ENCODE measurements at places on chromosomes 16 and 17.

GRCh38 chr17:66748578-66748977, 86.3 kb upstream of the CACNG5 start:
- no peak for DNase-seq

DNA sequence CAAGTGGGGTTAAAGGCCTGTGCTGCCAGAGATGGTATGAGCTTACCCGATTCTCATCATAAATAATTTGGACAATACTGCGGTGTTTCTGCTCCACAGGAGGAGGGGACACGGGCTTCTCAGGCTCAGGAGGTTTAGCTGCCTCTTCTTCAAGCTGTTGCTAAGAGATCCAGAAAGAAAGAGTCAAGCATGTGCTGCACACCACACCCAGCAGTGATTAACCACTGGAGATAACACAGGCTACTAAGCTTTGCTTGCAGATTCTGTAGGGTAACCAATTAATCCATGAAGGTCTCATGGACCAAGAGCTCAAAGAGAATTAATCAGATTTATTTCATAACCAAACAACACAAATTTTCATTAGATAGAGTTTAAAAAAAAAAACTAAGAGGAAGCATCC, 56.6 kb downstream of the NCOR1 start:
- DNase-seq: no peak

DNA sequence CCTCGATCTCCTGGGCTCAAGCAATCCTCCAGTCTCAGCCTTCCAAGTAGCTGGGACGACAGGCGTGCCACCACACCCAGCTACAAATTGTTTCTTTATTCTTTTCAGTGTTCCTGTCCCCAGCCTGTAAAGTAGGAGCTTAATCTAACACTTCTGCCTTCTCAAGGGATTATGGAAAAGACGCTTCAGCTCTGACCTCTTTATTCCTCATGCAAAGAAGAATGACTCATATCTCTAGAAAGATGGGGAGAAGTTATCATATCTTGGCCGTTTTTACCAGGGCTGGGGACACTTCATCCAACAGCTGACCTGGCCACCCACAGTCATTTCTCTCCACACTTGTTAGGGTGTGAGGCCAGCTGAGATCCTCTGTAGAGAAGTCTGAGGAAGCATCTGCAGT, 172.6 kb downstream of the HAPSTR1 start:
- DNase-seq: no peak

GRCh38 chr17:50737118-50737698, 17.8 kb downstream of the LUC7L3 start:
- no peak for DNase-seq

DNA sequence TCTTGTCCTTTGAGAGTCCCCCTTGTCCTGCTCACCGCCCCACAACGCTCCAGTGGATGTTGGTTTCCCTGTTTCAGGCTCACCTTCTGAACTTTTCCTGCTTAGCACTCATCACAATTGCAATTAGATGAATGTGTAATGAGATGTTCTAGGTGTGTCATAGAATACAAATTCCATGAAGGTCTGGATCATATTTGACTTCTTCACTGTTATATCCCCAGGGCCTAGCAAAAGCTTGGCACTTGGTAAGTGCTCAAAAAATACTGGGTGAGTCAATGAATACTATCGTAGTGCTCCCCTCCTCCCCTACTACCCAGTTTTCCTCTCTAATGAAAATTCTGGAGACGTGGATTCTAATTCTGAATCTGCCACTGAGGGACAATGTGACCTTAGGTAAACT, 33.1 kb downstream of the DNAH3 start:
- DNase-seq: no peak

GRCh38 chr17:37233036-37233435, 142.7 kb upstream of the C17orf78 start:
- DNase-seq: no peak

- DNase-seq: no peak
These were observed 19.1 kb downstream of the DEXI start for GRCh38 chr16:10923146-10923649.

- no peak for DNase-seq
These were observed 12.6 kb upstream of the FUS start for GRCh38 chr16:31167315-31167714.

- DNase-seq: no peak
These were observed 23.7 kb downstream of the MAP3K3 start for GRCh38 chr17:63645775-63646487.

DNA sequence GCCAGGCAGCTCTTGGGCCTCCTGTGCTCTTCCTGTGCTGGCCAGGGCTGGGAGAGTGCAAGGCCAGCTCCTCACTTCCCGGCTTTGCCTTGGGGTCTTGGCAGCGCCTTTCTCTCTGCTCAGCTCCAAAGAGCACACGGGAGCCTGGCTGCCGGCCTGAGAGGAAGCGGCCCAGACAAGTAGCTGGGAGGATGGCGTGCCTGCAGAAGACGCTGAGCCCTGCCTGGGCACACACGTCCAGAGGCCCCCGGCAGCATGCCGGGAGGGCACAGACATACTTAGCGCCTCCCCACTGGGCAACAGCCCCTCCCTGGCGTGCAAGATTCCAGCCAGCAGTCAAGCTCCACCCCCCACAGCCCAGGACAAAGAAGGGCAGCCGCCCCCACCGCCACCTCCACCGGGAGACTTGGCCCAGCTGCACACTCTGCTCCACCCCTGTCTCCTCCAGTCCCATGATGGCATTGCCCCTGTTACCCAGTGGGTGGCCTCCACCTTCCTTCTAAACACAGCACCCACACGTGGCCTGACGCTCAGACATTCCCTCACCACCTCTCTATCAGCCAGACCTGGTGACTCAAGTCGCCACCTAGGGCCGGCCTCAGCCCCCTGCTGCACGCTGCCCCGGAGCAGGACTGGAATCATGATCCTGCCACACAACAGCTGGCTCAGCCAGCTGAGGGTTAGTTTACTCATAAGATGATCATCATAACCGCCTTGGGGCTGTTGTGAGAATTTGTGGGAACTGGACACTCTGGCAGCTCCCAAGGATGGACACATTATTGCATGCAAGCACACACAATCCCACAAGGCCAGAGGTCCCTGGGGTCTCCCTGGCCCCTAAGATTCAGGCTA, 12.4 kb downstream of the SGCA start:
- DNase-seq: no peak

DNA sequence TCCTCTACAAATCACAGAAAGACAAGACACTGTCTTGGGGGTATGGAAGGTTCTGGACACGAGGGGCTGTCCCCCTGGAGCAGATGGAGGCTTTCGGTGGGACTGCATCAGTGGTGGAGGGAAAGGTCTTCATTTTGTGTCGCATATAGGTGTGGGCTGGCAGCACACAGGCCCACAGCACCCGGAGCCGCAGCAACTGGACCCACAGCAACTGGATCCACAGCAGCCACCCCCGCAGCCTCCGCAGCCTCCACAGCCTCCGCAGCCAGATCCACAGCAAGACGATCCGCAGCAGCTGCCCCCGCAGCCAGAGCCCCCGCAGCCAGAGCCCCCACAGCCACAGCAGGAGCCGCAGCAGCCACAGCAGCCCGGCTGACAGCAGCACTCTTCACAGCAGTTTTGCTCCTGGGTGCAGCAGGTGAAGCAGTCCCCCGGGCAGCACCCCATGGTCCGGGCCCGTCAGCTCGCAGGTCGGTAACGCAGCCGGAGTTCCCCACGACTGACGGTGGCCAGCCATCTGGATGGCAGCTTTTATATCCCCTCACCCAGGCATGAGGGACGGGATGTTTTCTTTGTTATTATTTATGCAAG, at the start of gene KRTAP17-1:
KRTAP17-1 (minus strand) TSS at position 507 of the 591 bp plus-strand sequence; CDS start at position 447, 60 bp downstream.
- no peak for DNase-seq

DNA sequence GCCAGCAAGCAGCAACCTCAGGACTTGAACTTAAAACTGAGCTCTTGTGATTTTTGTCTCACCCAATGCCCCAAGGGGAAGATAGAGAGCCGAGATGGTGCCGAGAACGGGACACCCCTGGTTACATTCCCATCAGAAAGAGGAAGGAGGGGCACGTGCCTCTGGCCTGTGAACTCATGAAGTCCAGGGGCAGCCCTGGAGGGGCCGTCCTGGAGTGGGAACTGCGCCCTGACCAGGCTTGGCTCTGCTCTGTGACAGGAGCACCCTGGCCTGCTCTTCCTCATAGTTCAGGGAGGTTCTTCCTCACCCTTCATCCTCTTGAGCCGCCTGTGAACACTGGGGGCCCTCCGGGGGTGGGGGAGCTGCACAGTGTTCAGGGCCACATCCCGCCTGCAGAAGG, 130.3 kb upstream of the FOXF1 start:
- no peak for DNase-seq

DNA sequence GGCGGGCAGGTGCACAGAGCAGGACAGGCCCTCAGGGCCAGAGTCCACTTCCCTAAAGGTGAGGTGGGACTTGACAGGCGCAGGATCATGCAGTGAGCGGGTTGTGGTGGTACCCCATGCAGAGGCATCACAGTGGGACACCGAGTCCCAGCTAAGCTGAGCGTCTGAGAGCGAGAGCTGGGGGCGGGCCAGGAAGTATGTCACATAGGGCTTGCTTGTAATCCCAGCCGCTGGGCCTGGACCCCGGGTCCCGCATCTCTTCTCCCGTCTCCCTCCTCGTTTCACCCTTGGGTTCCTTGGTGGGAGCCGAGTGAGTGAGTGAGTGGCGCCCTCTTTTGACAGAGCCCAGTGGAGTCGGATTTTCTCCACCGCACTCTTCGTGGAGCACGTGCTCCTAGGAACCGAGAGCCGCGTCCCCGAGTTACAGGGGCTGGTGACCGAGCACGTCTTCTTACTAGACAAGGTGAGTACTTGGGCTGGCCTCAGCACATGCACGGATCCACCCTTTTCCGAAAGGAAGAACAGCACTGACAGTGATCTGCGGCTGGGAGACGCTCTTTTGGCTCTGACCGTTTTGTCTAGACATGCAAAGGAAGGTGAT, 50.8 kb upstream of the ENDOV start:
- DNase-seq: no peak
